Uterus (tissue), 4 donors: ENCODE measurements at places on chromosomes 2 and 18. TPM values are rescaled to one million over a fixed set of nuclear protein-coding genes. Genes with fewer than 3 reads are reported as not detected.

Gene SEPTIN10
- total RNA-seq, result 52.8 TPM

Gene RFX8
- total RNA-seq, result 1.1 TPM

Gene TRABD2A
- not detected for total RNA-seq

GRCh38 chr18:61833387-61833786 lies 59.4 kb downstream of the RNF152 start:
- DNase-seq, result no peak

GRCh38 chr2:78992451-78992806 lies 33.1 kb upstream of the REG3G start:
- no peak for DNase-seq

DNA sequence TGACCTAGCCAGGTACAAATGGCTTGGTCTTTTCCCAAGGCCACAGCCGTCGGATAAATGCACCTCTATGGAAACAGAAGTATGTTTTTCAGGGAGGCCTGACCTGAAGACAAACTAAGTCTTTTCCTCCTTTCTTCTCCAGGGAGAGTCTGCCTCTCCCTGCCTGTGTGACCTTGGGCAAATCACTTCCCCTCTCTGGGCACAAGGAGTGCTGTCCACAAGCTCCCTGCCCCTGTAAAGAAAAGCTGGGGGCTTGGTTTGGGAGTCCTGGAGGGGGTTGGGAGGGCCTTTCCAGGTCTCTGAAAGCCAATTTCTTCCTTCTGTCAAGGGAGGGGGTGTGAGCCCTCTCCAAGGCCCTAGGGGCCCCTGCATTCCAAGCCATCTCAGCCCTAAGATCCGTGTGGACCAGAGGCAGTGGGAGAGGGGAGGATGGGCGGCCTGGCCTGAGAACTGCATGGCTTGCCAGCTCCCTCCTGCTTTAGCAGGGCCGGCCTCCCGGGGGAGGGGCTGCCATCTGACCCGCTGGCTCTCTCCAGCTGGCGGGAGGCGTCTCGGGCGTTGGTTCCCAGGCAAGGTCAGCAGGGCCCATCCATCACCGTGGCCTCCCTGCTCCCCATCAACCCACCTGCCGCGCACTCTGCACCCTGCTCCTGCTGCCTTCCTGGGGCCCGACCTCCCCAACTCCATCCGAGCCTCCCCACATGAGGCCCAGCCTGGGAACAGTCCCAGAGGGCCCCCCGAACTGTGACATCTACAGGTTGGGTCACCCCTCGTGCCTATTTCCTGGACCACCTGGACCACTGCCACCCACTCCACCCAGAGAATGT lies 61.4 kb downstream of the SMAD7 start:
- peak; percentile 71 for DNase-seq

- no peak for DNase-seq
Observed at GRCh38 chr18:22293417-22293816, 124.0 kb downstream of the GATA6 start.

GRCh38 chr2:97911206-97911921 lies 84.4 kb downstream of the TMEM131 start:
- DNase-seq, result no peak

Gene AP1S3
- total RNA-seq, result not detected

GRCh38 chr2:79248776-79249175 lies 89.2 kb upstream of the REG3A start:
- DNase-seq, result no peak

Gene ZAP70
- 3.7 TPM for total RNA-seq

Gene RNF152
- total RNA-seq, result 86.1 TPM

Gene GLI2
- total RNA-seq, result 23.6 TPM

DNA sequence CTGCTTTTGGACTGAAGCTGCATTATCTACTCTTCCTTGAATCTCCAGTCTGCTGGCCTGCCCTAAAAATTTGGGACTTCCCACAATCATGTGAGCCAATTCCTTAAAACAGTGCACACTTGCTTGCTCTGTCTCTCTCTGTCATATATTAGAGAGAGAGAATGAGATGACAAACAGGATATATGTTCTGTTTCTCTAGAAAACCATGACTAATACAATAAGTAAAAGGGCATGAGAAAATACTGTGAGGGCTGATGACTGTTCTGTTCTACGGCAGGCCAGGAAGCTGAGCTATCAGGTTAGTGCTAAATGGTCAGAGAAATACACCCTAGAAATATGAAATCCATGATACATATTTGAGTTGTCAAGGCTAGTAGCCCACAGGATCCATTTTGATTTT lies 1896.8 kb upstream of the CELF4 start:
- DNase-seq, result no peak

Gene AMER3
- total RNA-seq, result not detected
